ENCODE measurements at places on chromosomes 7 and 10.

DNA sequence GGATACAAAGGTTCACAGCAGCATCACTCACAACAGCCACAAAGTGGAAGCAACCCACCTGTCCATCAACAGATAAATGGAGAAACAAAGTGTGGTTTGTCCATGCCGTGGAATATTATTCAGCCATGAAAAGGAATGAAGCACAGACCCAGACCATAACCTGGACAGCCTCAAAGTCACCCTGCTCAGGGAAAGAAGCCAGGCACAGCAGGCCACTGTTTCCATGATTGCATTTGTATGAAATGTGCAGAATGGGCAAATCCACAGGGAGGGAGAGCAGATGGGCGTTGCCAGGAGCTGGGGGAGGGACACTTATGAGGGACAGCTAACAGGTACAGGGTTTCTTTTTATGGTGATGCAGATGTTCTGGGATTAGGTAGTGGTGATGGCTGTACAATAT, 30.3 kb downstream of the FOXL3 start:
- no peak for DNase-seq

GRCh38 chr7:89002981-89003956, 207.7 kb upstream of the TEX47 start:
- no peak for DNase-seq

- DNase-seq: no peak
These were observed 241.7 kb downstream of the IPMK start for GRCh38 chr10:58026036-58026435.

DNA sequence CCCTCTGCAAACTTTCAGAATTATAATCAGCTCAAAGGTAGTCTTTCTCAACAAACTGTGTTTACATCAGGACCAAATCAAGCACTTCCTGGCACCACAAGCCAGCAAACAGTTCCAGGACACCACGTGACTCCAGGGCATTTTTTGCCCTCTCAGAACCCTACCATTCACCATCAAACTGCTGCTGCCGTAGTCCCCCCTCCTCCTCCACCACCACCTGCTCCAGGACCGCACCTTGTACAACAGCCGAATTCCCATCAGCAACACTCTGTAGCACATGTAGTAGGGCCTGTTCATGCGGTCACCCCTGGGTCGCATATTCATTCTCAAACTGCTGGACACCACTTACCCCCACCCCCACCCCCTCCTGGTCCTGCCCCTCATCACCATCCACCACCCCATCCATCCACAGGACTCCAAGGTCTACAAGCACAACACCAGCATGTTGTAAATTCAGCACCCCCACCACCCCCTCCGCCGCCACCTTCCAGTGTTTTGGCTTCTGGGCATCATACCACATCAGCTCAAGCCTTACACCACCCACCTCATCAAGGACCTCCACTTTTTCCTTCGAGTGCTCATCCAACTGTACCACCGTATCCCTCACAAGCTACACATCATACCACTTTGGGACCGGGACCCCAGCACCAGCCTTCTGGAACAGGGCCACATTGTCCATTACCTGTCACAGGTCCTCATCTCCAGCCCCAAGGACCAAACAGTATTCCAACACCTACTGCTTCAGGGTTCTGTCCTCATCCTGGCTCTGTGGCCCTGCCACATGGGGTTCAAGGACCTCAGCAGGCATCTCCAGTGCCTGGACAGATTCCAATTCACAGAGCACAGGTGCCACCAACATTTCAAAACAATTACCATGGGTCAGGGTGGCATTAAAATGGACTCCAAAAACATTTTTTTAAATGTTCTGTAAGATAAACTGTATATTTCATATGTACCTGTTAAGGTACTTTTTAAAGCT, 98.7 kb downstream of the KMT2E start:
- DNase-seq: no peak

GRCh38 chr10:51063659-51064535, 10.4 kb upstream of the PRKG1 start:
- DNase-seq: no peak

DNA sequence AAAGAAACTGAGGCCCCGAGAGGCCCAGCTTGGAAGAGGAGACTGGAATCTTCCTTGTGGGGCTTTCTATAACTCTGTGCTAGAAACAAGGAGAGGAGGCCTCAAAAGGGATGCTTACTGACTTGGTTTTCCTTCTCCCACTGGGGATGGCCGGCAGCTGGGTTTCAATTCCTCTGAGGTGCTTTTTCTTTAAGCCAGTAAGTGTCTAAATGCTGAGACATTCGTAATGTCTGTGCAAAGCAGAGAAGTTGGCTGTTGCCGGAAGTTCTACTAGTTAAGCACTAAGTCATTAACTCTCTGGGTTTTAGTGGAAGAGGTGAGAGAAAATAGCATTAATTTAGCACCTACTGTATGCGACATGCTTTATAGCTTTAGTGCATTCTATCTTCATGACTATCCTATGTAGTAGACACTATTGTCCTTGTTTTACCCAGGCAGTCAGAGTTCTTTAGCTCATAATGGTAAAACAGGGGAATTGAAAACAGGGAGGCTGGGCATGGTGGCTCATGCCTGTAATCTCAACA, 135.2 kb downstream of the RGS10 start:
- DNase-seq: no peak

DNA sequence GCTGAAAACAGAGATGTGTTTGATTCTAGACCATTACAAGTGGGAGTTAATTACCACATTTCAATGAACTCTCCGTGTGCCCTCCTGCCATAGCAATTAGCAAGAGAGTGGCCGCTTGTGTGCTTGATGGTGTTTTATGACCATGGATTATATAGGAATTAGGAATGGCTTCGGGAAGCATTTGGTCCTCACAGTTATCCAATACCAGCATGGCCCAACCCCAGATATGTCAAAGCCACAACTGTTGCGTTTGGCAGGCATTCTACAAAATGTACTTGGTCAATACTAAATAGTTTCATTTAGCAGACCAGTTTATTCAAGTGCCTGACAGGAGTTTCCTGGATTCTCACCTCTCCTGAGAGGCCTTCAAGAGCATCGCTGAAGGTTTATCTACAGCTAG, 509.0 kb upstream of the GALNT17 start:
- no peak for DNase-seq

DNA sequence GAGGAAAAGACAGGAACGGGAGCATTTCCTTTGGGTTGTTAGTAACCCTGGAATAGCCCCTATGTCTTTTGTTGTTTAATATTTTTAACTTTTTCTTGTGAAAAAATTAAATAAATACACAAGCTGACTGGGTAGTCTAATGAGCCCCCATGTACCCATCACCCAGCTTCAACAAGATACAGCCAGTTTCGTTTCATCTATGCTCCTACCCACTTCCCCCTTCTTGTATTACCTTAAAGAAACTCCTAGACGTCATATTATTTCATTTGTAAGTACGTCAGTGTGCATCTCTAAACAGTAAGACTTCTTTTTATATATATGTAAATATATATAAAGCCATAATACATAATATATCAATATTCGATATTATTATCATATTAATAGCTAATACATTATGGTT, 42.8 kb upstream of the NUB1 start:
- no peak for DNase-seq

- DNase-seq: no peak
These were observed 6.3 kb upstream of the LIPF start for GRCh38 chr10:88657901-88658300.

DNA sequence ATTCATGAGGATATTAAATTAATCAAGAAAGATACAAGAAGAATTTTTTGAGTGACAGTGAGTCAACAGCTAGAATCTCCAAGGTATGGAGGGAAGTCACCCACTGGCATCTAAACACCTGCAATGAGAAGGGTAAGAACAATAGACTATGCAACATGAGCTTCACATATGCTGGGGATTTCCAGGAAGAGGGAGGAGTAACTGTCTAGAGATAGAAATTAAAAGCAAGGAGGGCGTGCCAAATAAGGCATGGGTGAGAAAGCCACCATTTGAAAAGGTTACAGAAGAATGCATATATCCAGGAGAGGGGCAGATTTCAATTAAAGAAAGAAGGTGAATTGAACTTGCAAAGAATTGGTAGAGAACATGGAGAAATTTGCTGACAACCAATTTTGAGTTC, 365.7 kb downstream of the GPR37 start:
- DNase-seq: no peak

- DNase-seq: no peak
These were observed 79.5 kb downstream of the NEBL start for GRCh38 chr10:20817646-20818045.

DNA sequence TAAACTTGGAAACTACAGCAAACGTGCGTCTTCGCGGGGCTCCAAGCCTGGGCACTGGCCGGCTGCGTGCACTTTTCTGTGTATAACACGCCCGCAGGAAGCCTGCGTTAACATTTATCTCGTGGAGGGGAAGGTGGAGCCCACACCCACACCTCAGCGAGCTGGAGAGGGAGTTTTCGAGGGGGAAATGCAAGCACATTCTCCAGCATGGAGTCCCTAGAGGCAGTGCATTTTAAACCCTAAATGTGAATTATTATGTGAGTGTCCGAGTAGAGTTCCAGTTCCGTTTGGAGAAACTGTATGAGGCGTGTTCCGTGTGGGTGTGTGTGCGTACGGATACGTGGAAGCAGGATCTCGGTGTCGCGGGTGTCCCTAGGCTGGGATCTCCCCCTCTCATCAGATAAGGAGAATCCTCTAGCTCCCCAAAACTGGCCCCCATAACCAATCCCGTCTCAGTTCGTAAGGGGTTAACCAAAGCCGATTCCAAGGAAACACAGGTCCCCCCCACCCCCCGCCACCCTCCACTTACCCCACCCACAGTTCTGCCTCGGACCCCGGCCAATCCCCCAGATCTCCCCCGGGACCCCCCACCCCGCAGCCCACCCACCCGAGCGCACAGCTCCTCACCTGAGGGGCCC, 403 bp downstream of the CDK6 start:
- peak; percentile 12 for DNase-seq

GRCh38 chr10:5515948-5516761, 8.6 kb upstream of the CALML3 start:
- no peak for DNase-seq

DNA sequence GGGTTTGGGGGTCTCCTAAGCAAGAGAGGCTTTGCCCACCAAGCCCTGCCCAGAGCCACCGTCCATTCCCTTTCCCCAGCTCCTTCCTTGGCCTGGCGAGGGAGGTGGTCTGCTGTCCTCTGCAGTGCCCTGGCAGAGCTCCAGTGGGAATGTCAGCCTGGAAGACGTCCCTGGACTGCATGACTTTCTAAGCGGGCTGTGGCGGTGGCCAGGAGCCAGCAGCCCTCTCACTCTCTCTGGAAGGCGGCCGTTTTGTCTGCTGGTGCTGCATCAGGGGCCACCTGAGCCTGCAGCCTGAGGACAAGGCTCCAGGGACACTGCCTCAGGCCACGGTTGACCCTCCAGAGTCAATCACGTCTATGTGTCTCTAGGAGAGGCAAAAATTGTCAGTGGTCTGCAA, 271.0 kb downstream of the SKAP2 start:
- no peak for DNase-seq

DNA sequence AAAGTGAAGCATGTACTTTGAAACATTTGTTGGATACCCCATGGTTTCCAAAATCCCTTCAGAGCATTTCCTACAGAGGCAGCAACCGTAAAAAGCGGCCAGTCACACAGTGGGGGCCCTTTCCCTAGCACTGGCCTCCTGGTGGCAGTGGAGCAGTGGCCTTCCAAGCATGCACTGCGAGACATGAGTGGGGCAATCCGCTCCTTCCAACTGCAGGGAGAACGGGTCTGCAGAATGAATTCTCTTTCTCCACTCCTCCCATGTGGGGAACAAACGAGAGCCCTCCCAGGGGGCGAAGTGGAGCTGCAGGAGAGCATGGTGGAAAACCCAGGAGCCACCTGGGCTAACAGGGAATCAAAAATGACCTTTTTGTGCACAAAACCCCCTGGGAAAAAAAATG, 542.9 kb upstream of the GALNT17 start:
- DNase-seq: no peak

DNA sequence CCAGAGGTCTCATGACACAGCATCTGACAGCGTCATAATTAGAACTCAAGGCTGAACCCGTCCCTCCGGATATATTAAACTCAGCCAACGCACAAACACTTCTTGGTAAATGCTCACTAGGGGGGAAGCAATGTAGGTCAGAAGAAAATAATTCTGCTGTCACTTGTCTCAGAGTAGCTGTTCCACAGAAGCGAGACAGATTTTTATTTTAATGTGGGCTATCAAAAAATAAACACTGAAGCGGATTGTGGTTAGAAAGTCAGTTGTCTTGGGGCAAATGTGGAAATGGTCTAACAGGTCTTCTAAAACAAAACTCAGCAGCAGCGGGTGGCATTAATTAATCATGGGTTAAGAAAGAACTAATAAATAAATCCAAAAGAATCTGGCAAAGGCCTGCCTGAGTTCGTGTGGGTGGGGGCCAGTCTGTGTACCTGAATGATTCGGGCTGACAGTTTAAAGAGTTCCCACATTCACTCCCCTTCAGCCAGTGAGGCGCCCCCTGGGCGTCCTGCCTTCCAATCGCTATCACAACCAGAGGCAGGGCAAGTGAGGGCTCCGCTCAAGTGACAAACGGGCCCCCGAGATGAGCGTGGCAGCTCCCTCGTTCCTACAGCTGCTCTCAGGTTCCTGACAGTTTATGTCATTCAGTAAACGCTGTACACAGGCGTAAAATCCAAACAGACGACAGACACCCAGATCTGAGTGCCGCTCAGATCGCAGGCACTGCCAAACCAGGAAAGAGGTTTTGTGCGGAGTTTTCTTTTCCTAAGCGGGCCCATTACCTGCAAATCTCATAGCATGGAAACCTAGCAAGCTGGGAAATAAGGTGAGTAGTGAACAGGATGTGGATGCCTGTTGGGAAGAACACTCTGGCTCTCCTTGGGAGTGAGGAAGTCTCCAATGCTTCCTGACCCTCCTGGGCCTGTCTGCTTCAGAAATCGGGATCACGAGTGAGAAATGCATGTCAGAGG, 52.9 kb downstream of the NRAP start:
- DNase-seq: no peak

- DNase-seq: no peak
These were observed 18.1 kb downstream of the CALN1 start for GRCh38 chr7:72394016-72394415.

DNA sequence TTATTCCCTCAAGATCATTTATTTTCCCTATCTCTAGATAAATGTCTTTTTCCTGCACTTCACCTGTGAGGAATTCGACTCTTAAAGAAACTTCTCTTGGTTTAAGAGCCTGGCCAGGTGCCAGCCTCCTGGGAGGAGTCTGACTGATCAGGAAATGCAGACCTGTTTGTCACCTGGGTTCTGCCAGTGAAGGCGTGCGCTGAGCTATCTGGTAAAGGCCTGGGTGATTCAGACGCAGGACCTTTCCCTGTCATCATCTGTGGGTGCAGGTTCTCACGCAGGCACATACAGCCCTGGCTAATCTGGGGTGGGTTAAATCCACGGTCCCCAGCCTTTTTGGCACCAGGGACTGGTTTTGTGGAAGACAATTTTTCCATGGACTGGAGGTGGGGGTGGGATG, 65.3 kb upstream of the AQP1 start:
- no peak for DNase-seq

GRCh38 chr10:80855348-80855971, 317.8 kb downstream of the SH2D4B start:
- DNase-seq: no peak

GRCh38 chr7:151631570-151631952, 111.9 kb upstream of the RHEB start:
- DNase-seq: no peak
